ENCODE measurements at places on chromosomes 16 and 17.

GRCh38 chr16:72166151-72166550, 5.8 kb downstream of the PMFBP1 start:
- no peak for DNase-seq

GRCh38 chr17:13320046-13320785, 281.5 kb downstream of the HS3ST3A1 start:
- DNase-seq: no peak

- DNase-seq: no peak
Measured at GRCh38 chr16:68756239-68756915, 19.3 kb downstream of the CDH1 start.

GRCh38 chr17:59370593-59371299, 39.3 kb downstream of the YPEL2 start:
- no peak for DNase-seq
